ENCODE measurements at places on chromosomes 5 and 9. TPM values are rescaled to one million over a fixed set of nuclear protein-coding genes. Genes with fewer than 3 reads are reported as not detected.

DNA sequence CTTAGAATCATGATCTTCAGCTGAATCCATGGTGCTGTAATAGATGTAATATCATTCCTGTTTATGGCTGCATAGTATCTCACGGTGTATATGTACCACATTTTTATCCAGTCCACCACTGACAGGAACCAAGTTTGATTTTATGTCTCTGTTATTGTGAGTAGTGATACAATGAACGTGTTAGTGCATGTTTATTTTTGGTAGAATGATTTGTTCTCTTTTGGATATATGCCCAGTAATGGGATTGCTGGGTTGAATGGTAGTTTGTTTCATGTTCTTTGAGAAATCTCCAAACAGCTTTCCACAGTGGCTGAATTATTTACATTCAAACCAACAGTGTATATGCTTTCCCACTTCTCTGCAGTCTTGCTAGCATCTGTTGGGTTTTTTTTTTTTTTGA, 175.1 kb upstream of the CDH10 start:
- no peak overlapping the region for H3K27ac ChIP-seq
- no peaks in the 10 kb centered on the region for H3K36me3 ChIP-seq
- DNase-seq: no peak

GRCh38 chr5:177964471-177964870, 31.6 kb downstream of the PROP1 start:
- no peak overlapping the region for H3K4me3 ChIP-seq
- H3K27ac ChIP-seq: no peak overlapping the region
- H3K27me3 ChIP-seq: peaks cover 2% of the 10 kb centered on the region

- H3K4me1 ChIP-seq: no peaks in the 10 kb centered on the region
- no peak overlapping the region for H3K4me3 ChIP-seq
- no peaks in the 10 kb centered on the region for H3K36me3 ChIP-seq
- no peak overlapping the region for H3K27ac ChIP-seq
These were observed 13.1 kb downstream of the GPR21 start for GRCh38 chr9:123046406-123047195.

DNA sequence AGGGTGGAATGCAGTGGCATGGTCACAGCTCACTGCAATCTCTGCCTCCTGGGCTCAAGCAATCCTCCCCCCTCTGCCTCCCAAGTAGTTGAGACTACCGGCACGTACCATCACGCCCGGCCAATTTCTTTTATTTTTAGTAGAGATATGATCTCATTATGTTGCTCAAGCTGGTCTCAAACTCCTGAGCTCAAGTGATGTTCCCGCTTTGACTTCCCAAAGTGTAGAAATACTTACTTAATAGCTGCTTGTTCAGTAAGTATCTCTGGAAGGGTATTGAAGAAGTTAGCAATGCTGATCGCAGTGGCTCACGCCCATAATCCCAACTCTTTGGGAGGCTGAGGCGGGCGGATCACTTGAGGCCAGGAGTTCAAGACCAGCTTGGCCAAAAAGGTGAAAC, 35.7 kb upstream of the PLIN2 start:
- H3K27ac ChIP-seq: no peak overlapping the region
- no peaks in the 10 kb centered on the region for H3K27me3 ChIP-seq
- H3K36me3 ChIP-seq: no peaks in the 10 kb centered on the region
- H3K4me1 ChIP-seq: peaks cover 7% of the 10 kb centered on the region
- DNase-seq: no peak
- no peak overlapping the region for H3K4me3 ChIP-seq

Gene RNF224
- 0.05 TPM for total RNA-seq

Gene CRHBP
- total RNA-seq: 0.76 TPM

DNA sequence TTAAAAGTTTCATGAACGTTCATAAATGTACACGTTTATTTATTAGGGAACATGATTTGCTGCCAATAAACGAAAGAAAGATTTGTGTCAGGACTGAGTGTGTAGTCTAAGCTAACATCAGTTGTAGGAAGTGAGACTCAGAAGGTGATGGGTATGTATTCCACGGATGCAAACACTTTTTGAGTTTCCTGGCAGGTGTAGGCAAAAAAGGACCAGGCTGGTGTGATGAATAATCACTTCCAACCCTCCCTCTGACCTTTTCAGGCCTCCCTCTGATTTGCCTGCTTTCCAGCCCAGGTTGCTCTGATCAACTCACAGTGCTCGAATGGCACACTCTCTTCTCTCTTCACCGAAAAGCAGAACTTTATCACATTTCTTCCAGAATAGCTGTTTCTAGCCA, 51.8 kb downstream of the BASP1 start:
- H3K4me1 ChIP-seq: no peaks in the 10 kb centered on the region
- H3K27ac ChIP-seq: no peak overlapping the region
- no peaks in the 10 kb centered on the region for H3K27me3 ChIP-seq
- H3K36me3 ChIP-seq: no peaks in the 10 kb centered on the region

Gene MAMDC4
- 1.3 TPM for total RNA-seq

Gene IL4
- 4.5 TPM for total RNA-seq

- no peak overlapping the region for H3K27ac ChIP-seq
- no peaks in the 10 kb centered on the region for H3K4me1 ChIP-seq
- H3K27me3 ChIP-seq: no peaks in the 10 kb centered on the region
- no peak overlapping the region for H3K4me3 ChIP-seq
- DNase-seq: no peak
These were observed 68.2 kb downstream of the KCNT1 start for GRCh38 chr9:135770203-135770535.

- DNase-seq: no peak
- H3K4me1 ChIP-seq: peaks cover 17% of the 10 kb centered on the region
- H3K36me3 ChIP-seq: peaks cover 61% of the 10 kb centered on the region
- H3K27ac ChIP-seq: no peak overlapping the region
- no peaks in the 10 kb centered on the region for H3K27me3 ChIP-seq
- no peak overlapping the region for H3K4me3 ChIP-seq
These were observed 94.4 kb downstream of the USP20 start for GRCh38 chr9:129929496-129930125.

Measured in thymus (tissue), 14 donors.